ENCODE measurements at places on chromosomes 5 and 9. TPM values are rescaled to one million over a fixed set of nuclear protein-coding genes. Genes with fewer than 3 reads are reported as not detected.

The BHMT2 gene
- total RNA-seq = 1.2 TPM

The FOXD4L6 gene
- 0.37 TPM for total RNA-seq

The SIGMAR1 gene
- 84.9 TPM for total RNA-seq

The TRPM6 gene
- total RNA-seq = not detected

The GABRA6 gene
- total RNA-seq = not detected

The CNTNAP3B gene
- total RNA-seq = 29.5 TPM

The GLDC gene
- under 0.01 TPM for total RNA-seq

The GHR gene
- 3.2 TPM for total RNA-seq

The MARVELD2 gene
- total RNA-seq = 0.30 TPM

The MUSK gene
- total RNA-seq = under 0.01 TPM

The ANXA1 gene
- total RNA-seq = 678 TPM

The OCLN gene
- 0.59 TPM for total RNA-seq

The WDR31 gene
- 2.1 TPM for total RNA-seq

The SLC22A4 gene
- 4.8 TPM for total RNA-seq

The BNC2 gene
- total RNA-seq = 20.6 TPM

The IL3 gene
- total RNA-seq = not detected

The PAEP gene
- total RNA-seq = not detected

The PCDHB5 gene
- 1.8 TPM for total RNA-seq

The DIRAS2 gene
- 0.78 TPM for total RNA-seq

The GPRIN1 gene
- 7.3 TPM for total RNA-seq

The PKD2L2 gene
- not detected for total RNA-seq

The PDCD1LG2 gene
- 8.3 TPM for total RNA-seq

The GFRA3 gene
- total RNA-seq = not detected

The UQCRQ gene
- total RNA-seq = 105 TPM

The GAS1 gene
- 12.1 TPM for total RNA-seq

The PCDHB4 gene
- total RNA-seq = under 0.01 TPM

The WDR38 gene
- not detected for total RNA-seq

All from smooth muscle cell of the umbilical artery (primary cell).